ENCODE measurements at places on chromosomes 6 and 20.

DNA sequence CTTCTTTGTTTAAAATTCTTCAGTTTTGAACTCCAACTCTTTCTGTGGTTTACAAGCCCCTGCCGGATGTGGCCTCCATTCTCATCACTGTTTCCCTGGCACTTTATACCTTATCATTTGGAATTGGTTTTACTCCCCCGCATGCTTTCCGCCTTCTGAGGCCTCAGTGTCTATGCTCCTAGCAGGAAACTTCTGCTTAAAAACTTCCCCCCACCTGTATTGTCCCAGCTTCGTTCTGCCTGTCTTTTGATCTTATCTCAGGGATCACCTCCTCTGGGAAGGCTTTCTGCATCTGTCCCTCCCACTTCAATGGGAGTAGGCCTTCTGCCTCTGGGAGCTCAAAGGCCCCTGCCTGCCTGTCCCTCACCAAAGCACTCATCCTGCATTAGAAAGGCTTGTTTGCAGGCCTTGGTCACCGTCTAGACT lies 3.4 kb upstream of the ANGPT4 start:
- DNase-seq, result no peak

GRCh38 chr6:70700922-70701876 lies 33.5 kb downstream of the SMAP1 start:
- DNase-seq, result no peak

DNA sequence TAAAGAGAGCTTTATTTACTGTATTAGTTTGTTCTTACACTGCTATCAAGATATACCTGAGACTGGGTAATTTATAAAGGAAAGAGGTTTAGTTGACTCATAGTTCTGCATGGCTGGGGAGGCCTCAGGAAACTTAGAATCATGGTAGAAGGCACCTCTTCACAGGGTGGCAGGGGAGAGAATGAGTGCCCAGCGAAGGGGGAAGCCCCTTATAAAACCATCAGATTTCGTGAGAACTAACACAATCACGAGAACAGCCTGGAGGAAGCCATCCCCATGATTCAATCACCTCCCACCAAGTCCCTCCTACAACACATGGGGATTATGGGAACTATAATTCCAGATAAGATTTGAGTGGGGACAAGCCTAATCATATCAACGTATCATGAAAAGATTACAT lies 27.2 kb downstream of the ARID1B start:
- DNase-seq, result no peak

DNA sequence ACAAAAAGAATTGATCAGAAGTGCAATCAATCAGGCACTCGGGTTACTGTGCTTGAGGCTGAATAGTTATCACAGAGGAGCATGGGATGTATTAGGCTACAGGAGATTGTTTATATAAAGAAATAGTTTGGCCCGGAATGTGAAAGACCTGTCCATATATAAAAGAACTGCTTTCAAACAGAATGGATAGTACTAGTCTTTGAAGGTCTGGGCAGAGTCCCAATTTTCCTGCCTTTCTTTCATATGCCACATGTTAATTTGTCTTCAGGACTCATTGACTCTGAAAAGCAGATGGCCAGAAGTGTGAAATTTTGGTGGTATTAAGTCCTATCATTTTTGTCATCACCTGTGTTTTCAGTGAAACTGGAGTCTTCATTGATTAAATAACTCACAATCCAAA lies 314.5 kb downstream of the EYA4 start:
- no peak for DNase-seq

GRCh38 chr6:98532004-98532403 lies 302.4 kb upstream of the POU3F2 start:
- DNase-seq, result no peak

DNA sequence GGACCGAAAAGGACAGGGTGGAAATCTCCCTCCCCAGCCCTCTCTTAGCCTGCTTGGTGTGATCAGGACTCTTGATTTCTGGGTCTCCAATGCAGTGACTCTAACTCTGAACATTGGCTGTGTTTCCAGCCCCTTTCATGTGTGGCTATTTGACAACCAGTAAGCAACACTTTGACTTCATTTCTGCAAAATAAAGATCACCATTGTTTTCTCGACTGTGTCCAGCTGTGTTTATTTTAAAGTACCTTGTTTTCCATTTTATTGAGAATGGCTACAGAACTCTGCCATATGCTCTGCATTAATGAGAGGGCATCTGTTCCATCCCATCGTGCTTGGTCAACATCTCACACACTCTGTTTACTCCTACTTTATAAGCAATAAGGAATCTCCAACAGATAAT lies 60.9 kb upstream of the TAGAP start:
- DNase-seq, result no peak

- no peak for DNase-seq
Observed at GRCh38 chr6:44219053-44219814, 2.5 kb downstream of the MYMX start.

DNA sequence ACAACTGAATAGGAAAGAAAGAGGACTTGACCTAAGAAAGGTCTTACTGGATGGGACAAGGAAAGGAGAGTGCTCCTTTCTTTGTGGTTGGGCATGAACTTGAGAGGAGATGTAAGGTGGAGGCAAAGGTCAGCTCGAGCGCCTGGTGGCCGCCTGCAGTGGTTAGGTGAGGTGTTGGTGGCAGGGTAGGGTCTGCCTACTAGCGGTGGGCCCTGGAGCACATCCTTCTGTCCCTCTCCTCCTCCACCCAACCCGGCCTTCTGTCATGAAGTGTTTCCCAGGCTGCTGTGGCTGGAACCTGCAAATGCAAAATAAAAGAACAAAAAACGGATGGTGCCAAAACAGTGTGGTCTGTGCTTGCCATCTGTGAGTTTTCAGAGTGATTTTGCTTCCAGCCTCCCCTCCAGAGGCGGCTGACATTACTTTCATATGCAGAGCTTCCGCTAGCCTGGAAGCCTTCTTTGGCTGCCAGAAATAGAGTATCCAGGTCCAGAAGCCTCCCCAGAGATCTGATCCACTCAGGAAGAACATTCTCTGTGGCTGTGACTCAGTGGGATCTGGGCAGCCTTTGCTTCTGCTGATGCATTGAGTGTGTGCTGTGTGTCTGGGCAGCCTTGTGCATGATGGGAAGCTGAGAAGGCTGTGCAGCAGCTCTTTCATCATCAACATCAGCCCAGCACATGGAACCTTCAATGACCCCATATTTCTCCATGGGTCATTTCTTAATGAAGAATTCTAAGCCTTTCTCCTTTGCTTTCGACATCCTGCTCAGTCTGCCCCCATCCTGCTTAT lies 79.8 kb upstream of the FAM184A start:
- DNase-seq, result no peak

- DNase-seq, result no peak
Observed at GRCh38 chr20:56587307-56588041, 41.6 kb upstream of the TFAP2C start.

DNA sequence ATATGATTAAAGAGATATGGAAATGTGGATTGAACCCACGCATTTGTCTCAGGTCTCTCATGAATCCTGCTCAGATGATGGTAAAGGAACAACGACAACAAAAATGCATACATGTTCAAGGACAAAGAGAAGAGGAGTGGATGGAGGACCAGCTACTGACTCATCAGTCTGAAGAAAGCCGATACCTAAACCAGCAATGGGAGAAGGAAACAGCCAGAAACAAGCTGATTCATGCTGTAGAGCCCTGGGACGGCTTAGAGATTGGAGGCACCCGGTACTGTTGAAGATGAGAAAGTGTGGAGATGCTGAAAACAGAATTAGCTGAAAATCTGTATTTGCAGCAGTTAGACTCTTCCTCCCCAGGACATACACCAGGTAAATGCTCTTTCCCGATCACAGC lies 14.4 kb upstream of the RIPPLY2 start:
- no peak for DNase-seq

All from retinal pigment epithelial cell (primary cell).